GM23338 (cell line): ENCODE measurements at places on chromosomes 12 and 14. TPM values are rescaled to one million over a fixed set of nuclear protein-coding genes. Genes with fewer than 3 reads are reported as not detected.
A peak's percentile ranks its signal among the peaks of the same experiment; 100 is the strongest.

DNA sequence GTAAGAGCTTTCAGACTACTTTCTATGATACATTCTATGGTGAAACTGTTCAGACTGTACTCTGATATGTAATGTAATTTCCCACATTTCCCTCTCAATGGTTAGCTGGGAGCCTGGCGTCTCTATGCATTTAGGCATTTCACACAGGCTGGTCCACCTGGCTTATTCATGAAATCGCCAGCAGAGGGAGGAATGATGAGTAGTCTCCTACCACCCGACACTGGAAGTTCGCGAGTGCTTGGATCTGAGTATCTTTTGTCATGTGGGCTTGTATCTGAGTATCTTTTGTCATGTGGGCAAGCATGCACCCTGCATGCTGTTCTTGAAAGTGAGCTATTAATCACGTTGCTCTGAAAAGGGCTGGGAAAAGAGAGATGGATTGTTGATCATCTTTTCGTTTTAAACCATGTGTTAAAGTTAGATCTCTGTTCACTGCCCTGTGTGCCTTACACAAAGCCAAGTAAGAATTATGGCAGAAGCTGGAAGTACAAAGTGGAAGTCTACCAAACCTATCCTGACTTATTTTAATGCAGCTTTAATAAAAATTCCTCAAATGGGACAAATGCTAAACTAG, 235.0 kb downstream of the ATP23 start:
- DNase-seq = peak; percentile 88

GRCh38 chr14:72783741-72784140, 110.2 kb downstream of the DPF3 start:
- DNase-seq = no peak

- no peak for DNase-seq
These were observed 7.8 kb downstream of the PELI2 start for GRCh38 chr14:56125772-56126636.

DNA sequence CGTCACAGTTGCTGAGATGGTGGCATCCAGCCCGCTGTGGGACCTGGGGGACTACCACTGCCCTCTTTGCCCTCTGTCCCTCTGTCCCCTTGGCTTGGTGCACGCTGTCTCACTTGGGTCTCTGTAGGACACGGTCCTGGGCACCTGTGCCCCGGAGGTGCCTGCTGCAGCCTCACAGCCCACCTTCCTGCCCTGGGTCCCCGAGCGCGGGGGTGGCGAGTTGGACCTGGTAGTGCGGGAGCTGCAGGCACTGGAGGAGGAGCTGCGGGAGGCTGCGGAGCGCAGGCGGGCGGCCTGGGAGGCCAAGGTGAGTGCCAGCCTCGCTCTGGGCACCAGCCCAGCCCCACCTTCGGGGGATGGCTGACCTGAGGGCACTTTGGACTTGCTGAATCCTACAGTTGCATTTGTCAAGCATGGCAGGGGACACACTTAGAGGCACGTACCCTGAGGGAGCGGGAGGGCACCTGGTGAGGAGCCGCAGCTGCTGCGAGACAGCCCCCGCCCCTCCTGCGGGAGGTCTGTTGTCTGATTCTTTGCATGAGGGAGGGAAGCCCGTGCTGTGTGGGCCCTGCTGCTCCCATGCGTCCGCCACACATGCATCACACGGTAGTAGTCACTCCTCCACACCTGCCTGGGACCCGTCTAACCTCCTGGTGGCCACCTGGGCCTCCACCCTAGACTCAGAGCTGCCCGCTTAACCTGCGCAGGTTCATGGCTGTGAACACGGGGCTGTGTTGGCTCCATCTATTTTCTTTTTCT, 6.8 kb downstream of the TEDC1 start:
- DNase-seq = no peak

- DNase-seq = no peak
These were observed 12.9 kb downstream of the VPS37B start for GRCh38 chr12:122882908-122883558.

DNA sequence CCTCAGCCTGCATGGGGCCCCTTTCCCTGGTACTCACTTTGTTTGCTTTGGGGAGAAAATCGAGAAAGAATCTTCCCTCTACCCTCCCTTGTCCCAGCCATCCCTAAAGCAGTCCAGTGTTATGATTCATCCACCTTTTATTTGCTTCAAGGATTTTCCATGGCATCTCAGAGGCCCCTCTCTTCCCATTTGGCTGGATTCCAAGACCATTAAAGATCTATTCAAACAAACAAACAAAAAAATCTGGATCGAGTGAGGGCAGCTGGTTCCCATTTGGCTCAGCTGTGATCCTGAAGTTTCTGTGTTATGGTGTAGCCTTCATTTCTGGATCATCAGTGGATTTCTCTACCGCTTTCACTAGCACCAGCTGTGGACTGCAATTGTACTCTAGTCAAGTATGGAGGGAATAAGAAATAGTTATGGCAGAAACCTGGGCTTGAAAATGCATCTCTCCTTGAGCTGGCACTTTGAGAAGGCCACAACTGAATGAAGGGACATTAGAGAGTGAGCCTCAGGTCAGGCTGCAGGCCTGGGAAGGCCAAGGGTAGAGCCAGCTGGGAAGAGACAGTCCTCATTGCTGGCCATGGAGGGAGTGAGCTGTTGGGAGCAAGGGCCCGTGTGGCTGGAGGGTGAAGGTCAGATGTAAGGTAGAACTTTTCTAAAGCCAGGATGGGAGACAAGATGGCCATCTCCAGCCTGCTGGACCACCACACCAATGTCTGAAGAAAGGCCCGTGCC, 13.7 kb downstream of the KRT71 start:
- no peak for DNase-seq

DNA sequence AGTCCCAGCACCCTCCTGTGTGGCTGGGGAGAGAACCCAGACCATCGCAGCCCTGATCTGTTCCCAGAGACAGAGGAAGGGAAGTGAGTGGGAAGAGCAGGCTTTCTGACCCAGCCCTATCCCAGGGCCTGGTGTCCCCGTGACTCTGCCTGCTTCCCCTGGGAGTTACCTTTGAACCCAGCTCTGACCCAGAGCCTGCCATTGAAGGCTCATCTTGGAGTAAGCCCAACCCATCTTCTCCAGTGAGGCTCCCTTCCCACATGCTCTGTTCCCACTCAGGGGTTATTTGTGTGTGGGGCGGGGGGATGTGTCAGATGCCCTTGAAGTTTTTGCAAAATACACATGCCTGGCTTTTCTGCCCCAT, 6.0 kb downstream of the TMEM63C start:
- no peak for DNase-seq

DNA sequence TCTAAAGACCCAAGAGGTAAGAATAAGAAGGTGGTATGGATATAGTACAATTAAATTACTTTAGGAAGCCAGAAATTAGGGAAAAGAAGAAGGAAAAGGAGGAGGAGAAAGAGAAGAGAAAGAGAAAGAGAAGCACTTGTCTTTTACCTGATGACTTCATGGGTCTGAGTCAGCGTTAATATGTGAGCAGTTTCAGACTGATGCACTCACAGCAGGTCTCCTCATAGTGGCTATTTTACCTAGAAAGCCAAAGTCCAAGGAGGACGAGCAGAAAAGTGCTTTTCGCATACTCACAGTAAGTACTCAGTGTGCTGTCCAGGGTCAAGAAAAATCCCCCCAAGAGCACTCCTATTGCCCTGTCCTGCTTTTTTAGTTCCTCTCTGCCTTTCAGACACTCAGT, 222.1 kb downstream of the C12orf42 start:
- no peak for DNase-seq

- no peak for DNase-seq
These were observed 41.4 kb upstream of the SCN8A start for GRCh38 chr12:51549637-51550036.

DNA sequence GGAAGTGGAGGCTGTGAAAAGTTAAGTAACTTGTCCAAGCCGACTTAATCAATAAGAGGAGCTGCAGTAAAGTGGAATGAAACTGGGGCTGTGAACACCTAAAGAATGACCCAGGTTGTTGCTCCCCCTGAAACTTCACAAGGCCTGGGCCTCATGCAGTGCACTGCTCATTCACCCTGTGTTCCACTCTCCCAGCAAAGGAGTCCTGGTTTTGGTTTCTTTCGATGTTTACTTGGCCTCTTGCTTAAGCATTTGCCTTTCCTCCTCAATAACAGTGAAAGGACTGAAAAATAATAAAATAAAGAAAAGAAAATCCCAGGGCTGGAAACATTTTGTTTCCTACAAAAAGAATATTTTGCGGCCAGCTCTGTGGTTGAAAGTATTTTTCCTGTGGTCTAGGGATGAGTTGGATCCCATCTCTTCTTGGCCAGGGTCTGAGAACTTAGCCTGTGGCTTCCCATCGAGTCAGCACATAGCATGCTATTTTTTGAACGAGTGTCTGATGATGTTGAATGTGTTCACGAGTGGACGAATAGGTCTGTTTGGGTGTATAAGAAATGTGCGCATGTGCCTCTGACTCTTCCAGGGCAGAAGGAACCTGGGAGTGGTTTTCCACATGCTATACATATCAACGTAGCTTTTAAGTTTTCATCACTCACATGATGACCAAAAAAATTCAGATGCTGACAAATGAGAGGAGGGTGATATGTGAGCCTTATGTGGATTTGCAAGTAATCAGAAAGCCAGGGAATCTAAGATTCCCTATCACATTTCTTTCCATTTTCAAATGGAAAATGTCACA, 349.8 kb downstream of the ZFP36L1 start:
- DNase-seq = no peak

GRCh38 chr12:104218935-104219334, 3.4 kb downstream of the TXNRD1 start:
- no peak for DNase-seq

- DNase-seq = no peak
These were observed 35.6 kb downstream of the GNS start for GRCh38 chr12:64723630-64724029.

DNA sequence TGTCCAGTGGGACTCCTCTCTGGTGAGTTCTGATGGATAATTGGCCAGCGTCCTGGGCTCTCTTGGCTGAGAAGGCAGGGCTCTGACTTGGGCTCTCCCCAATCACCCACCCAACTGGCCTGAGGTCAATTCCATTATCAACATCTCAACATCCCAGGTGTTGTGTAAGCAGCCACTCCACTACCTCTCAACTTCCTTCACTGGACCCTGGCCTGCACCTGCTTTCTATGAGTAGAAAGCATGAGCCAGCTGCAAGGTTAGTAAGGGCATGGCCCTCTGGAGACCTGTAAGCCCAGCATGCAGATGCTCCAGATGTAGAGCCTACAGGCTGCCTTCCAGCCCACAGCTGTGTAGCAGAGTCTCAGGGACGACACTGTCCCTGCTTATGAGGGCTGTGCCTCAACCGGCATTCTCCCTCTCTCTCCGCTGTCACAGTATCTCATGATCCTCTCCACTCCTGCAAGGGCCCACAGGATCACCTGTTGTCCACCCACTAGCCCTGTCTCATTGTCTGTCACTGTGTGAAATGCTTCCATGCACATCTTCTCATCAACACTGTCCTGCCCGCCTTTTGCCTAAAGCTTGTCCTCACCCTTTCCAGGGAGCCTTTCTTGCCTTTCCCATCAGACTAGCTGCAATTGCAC, 5.4 kb upstream of the KRT81 start:
- no peak for DNase-seq

- DNase-seq = no peak
These were observed 6.4 kb downstream of the HSP90AA1 start for GRCh38 chr14:102080183-102081080.

- DNase-seq = peak; percentile 60
These were observed 8.8 kb downstream of the BDKRB1 start for GRCh38 chr14:96264853-96265252.

DNA sequence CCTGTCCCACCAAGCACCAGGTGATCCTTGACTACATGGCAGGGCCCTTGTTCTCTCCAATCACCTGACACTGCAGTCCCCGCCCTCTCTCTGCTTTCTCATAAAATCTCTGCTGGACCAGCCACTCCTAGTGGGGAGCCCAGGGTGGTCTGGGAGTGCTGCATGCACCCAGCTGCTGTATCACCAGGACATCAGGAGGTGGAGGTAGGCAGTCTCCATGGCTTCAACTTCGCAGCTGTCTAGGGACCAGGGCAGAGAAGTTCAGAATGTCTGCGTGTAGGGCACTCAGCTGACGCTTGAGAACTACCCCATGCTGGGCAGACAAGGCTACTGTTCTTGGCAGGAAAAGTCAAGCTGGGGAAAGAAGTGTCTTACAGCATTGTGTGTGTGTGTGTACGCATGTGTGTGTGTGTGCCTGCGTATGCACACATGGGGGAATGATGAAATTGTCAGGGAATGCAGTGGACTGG, 2.6 kb downstream of the WSCD2 start:
- peak; percentile 20 for DNase-seq

DNA sequence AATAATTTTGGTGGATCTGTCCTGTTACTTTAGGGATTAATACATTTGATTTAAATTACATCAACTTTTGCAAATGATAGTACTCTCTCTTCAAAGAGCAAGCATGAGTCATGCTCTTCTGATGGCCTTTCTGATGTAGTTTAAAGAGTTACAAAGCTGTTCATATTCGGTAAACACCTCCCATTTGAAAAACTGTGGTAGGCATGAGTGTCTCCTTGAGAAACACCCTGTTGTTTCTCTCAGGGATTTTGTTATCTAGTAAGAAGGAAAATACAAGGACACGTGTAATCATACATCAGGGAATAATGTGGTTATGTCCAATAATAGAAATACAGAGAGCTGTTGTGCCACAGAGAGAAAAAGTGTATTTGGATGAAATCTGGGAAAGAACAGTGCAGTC, 53.3 kb upstream of the E2F7 start:
- DNase-seq = no peak

- no peak for DNase-seq
These were observed 16.4 kb upstream of the NCOR2 start for GRCh38 chr12:124583854-124584253.

DNA sequence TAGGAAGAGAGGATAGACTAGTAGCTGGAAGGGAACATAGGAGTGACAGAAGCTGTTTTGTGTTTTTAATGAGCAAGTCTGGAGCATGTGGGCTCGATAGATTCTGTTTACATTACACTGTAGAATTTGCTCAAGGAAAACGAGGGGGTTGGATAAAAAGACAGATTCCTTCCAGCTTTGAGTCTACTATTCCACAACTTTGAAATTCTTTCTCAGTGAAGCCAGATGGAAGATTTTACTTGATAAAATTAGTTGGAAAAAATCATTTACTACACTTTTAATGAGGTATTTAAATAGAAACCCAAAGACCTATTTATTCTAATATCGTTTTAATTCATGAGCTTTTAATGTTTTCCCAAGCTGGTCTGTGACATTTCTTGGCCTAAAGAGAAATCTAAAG, 19.5 kb upstream of the EPS8 start:
- DNase-seq = no peak

GRCh38 chr12:106585521-106586277, 2.9 kb downstream of the RFX4 start:
- peak; percentile 86 for DNase-seq

Gene SMIM41
- 0.12 and 0.66 TPM in 2 replicates for total RNA-seq

Gene NPC2
- total RNA-seq = 287 and 331 TPM in 2 replicates

Gene PLD4
- total RNA-seq = 0.08 TPM in 1 of 2 replicates, not detected in the other

Gene TTC8
- 10.5 and 15.0 TPM in 2 replicates for total RNA-seq

Gene NRXN3
- total RNA-seq = 1.0 and 1.6 TPM in 2 replicates

Gene TAS2R7
- not detected in 2 replicates for total RNA-seq

Gene FOXG1
- 0.10 and 0.12 TPM in 2 replicates for total RNA-seq

Gene EIF2S3B
- 10.8 and 16.3 TPM in 2 replicates for total RNA-seq

Gene KLRC3
- not detected in 2 replicates for total RNA-seq

Gene POTEG
- not detected in 2 replicates for total RNA-seq

Gene SLC15A4
- total RNA-seq = 27.1 and 30.3 TPM in 2 replicates

Gene CAPZA3
- not detected in 2 replicates for total RNA-seq

Gene PYGL
- 77.0 and 93.8 TPM in 2 replicates for total RNA-seq

Gene GPD1
- total RNA-seq = 0.23 and 0.45 TPM in 2 replicates

Gene MDGA2
- 1.2 and 1.7 TPM in 2 replicates for total RNA-seq

Gene TAS2R10
- total RNA-seq = 1.1 and 3.6 TPM in 2 replicates

Gene PRH2
- 0.69 TPM in 1 of 2 replicates, not detected in the other for total RNA-seq

Gene IGFBP6
- total RNA-seq = 14.1 and 16.6 TPM in 2 replicates

Gene PTCSC3
- total RNA-seq = not detected in 2 replicates
